ENCODE measurements at places on chromosomes 13 and 19.

- DNase-seq = no peak
Observed at GRCh38 chr19:41564515-41565378, 11.2 kb upstream of the CEACAM21 start.

DNA sequence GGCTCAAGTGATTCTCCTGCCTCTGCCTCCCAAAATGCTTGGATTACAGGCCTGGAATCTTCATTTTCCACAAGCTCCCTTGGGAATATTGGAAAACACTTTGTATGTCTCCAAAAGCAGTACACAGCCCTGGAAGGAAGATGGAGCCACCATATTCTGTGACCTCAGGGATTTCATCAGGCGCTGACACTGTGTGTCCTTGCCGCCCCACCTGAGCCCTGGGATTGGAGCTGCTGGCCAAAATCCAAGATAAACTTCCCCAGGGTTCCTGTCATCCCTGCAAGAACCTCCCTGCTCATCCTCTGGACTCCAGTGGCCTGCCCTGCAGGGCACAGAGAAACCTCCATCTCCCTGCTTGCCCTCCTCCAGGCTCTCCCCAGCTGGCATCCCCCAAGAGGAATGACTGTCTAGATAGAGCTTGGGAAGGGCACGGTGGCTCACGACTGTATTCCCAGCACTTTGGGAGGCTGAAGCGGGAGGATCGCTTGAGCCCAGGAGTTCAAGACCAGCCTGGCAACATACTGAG, 1.3 kb upstream of the GNG7 start:
- no peak for DNase-seq

GRCh38 chr19:23436318-23436717, 41.0 kb upstream of the ZNF91 start:
- no peak for DNase-seq

- DNase-seq = no peak
Observed at GRCh38 chr13:106156468-106156867, 379.0 kb downstream of the EFNB2 start.

- no peak for DNase-seq
Observed at GRCh38 chr13:32203736-32204135, 111.4 kb downstream of the ZAR1L start.

- no peak for DNase-seq
Observed at GRCh38 chr19:55231391-55232285, 3.1 kb upstream of the TMEM86B start.

- no peak for DNase-seq
Observed at GRCh38 chr13:51674276-51674675, 90.0 kb downstream of the WDFY2 start.

GRCh38 chr13:29454931-29455481, 140.5 kb downstream of the SLC7A1 start:
- DNase-seq = no peak

- no peak for DNase-seq
Observed at GRCh38 chr19:17926044-17926443, 6.8 kb upstream of the CCDC124 start.

DNA sequence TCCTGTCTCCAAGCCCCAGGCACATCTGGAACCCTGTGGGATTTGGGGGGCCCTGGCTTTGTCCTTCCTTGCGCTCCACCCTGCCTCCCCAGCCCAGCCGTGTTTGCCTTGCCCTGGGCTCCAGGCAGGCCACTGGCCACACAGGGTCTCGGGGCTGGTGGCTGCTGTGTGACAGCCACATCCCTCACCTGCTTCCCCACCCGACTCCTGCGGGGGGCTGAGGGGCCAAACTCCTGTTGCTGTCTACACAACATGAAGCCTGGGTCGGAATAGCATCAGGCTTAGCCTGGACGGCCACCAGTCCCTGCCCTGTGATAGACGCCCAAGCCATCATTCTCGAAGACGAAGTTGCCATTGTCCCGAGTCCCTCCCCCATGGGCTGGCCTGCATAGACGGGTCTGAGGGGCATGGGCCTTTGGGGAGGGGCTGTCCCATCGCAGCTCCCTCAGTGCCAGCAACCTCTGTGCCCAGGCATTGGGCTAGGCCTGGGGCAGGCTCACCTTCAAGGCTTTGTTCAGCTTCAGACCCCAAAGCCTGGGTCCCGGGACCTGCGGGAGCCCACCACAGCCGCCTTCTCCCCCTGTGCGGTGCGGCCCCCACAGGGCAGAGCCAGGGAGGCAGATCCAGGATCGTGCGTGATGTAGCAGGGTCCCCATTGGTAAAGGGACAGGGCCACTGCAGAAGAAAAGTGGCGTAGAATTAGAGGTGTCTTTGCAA, 15.5 kb upstream of the TEKTIP1 start:
- DNase-seq = no peak

DNA sequence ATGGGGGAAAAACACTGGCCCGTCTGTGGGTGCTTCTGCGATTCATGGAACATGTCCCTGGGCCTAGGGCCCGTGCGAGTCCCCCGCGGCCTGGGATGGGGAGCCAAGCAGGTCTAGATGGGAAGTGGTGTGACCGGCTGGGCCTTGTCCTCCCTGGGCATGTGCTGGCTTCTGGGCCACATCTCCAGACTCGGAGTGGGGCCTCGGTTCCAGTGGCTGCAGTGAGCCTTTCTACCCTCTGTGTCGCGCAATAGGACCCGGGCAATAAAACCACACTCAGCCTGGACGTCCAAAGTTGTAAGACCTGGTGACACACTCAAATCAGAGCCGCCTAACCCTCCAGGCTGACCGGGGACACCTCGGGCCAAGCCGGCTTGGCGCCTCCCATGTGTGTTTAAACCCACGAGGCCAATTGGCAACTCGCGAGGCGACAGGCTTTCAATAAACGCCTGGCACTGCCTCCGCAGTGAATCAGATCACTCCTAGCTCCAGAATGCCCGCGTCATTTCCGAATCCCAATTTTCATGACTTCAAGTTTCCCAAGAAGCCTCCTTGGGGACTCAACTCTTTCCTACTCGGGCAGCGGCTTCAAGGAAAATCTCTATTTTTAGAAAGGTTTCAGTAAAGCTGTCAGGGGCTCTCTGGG, 57.3 kb downstream of the KLF2 start:
- DNase-seq = no peak

GRCh38 chr19:31492050-31492449, 142.8 kb upstream of the TSHZ3 start:
- no peak for DNase-seq

- DNase-seq = no peak
Observed at GRCh38 chr19:40089462-40089861, 1.3 kb downstream of the ZNF780A start.

- DNase-seq = no peak
Observed at GRCh38 chr13:48424212-48424611, 11.3 kb upstream of the LPAR6 start.

GRCh38 chr13:105612541-105612940, 922.9 kb downstream of the EFNB2 start:
- DNase-seq = no peak

GRCh38 chr19:45305007-45305406, 17.7 kb downstream of the CKM start:
- DNase-seq = no peak

DNA sequence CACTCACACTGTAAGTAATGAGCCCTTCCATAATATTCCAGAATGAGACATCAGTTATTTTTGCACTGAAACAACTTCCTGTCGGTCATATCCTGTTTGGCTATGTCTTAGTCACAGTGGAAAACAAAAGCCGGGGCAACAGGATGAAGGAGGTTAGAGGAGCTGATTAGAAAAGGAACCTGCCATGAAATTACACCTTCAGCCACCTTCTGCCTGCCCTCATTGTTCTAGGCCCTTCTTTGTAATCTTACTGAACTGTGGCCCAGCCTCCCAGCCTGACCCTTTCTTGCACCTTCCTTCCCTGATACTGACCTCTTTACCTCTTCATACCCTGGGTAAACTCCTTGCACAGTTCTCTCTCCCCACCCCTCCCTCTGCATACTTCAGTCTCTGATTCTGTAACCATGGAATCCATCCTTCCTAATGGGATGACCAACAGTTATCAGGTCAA, 67.3 kb downstream of the DOCK9 start:
- DNase-seq = no peak

Measured in activated CD8-positive, alpha-beta memory T cell treated with anti-CD3 and anti-CD28 coated beads for 1 hour (primary cell).